Body of pancreas (tissue), 4 donors: ENCODE measurements at places on chromosomes 5 and 9. TPM values are rescaled to one million over a fixed set of nuclear protein-coding genes. Genes with fewer than 3 reads are reported as not detected.
A peak's percentile ranks its signal among the peaks of the same experiment; 100 is the strongest.

- H3K4me1 ChIP-seq, result peaks cover 84% of the 10 kb centered on the region
- peak overlapping the region; percentile 86 for H3K27ac ChIP-seq
- H3K27me3 ChIP-seq, result no peaks in the 10 kb centered on the region
- DNase-seq, result no peak
- no peaks in the 10 kb centered on the region for H3K36me3 ChIP-seq
Observed at GRCh38 chr5:150642991-150643710, 2.7 kb downstream of the SYNPO start.

- H3K4me3 ChIP-seq, result no peak overlapping the region
- H3K36me3 ChIP-seq, result no peaks in the 10 kb centered on the region
- no peaks in the 10 kb centered on the region for H3K27me3 ChIP-seq
Observed at GRCh38 chr5:80060966-80061365, 25.8 kb downstream of the THBS4 start.

GRCh38 chr5:96601715-96602244, 60.4 kb upstream of the CAST start:
- H3K27ac ChIP-seq, result no peak overlapping the region
- peak; percentile 67 for DNase-seq
- H3K36me3 ChIP-seq, result no peaks in the 10 kb centered on the region
- no peak overlapping the region for H3K4me3 ChIP-seq
- peaks cover 11% of the 10 kb centered on the region for H3K4me1 ChIP-seq

RALGPS1 gene
- 79.4 TPM for total RNA-seq

TAF1L gene
- total RNA-seq, result not detected
